AG04450 (cell line): ENCODE measurements at places on chromosomes 12 and 14. TPM values are rescaled to one million over a fixed set of nuclear protein-coding genes. Genes with fewer than 3 reads are reported as not detected.

Gene POTEG
- polyA plus RNA-seq, result not detected in 2 replicates

Gene NRXN3
- 0.96 and 1.1 TPM in 2 replicates for polyA plus RNA-seq

- no peak for DNase-seq
These were observed 148.7 kb downstream of the ANO2 start for GRCh38 chr12:5796171-5796958.

DNA sequence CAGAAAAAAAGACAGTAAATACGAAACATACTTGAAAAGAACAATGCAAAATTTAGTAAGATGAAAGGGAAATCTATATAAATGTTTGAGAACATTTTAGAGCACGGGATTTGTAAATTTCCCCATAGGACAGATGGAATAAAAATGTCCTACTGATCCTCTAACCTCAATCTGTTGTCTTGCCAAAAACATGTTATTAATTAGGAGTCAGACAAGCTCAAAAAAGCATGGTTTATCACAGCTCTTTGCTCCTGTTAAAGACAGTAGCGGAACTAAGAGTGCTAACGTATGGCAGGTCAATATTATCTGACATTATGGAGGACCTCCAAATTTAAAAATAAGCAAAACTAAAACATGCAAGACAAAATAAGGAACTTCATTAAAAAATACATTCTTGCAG, 12.9 kb downstream of the GMFB start:
- no peak for DNase-seq

Gene KRT73
- not detected in 2 replicates for polyA plus RNA-seq

- DNase-seq, result no peak
These were observed 104.0 kb upstream of the SLC16A7 start for GRCh38 chr12:59491877-59492276.

- no peak for DNase-seq
These were observed 2.7 kb downstream of the KMT2D start for GRCh38 chr12:49057888-49058287.

DNA sequence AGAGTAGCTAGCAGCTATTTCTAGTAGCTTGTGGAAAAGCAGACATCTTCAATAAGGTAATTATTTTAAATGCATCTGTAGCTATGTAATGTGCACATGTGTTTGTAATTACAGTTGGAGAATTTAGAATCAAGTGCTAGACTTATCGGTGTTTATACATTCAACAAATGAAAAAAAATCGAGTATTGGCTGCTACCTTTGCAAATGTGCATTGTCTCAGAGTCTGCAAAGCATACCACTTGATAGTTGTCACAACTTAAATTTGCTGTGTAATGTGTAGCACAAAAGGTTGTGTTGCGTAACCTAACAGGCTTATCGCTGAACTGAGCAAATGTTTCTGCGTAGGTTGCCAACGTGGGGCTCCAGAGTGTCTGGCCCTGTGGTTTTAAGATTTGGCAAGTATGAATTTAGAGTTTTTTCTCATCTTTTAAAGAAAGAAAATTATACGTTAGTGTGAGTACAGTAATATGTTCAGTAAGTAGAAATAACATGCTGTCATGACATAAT, 44.3 kb downstream of the TMTC2 start:
- no peak for DNase-seq

GRCh38 chr14:34732802-34733201, 18.4 kb upstream of the CFL2 start:
- DNase-seq, result no peak

Gene DPY19L2
- 5.1 and 7.8 TPM in 2 replicates for polyA plus RNA-seq
